ENCODE measurements at places on chromosomes 3 and 15. TPM values are rescaled to one million over a fixed set of nuclear protein-coding genes. Genes with fewer than 3 reads are reported as not detected.

Gene GATA2
- 9.4 TPM for total RNA-seq

Gene FAM81A
- not detected for total RNA-seq

Gene NUP210
- not detected for total RNA-seq

Gene LSAMP
- total RNA-seq, result not detected

Gene PRKCD
- 6.3 TPM for total RNA-seq

Gene P2RY1
- total RNA-seq, result under 0.01 TPM

Gene LINS1
- total RNA-seq, result 20.8 TPM

Gene ADAMTS9
- total RNA-seq, result 13.0 TPM

Gene SAMMSON
- total RNA-seq, result not detected

Gene MORC1
- total RNA-seq, result not detected

Gene C3orf49
- not detected for total RNA-seq

Gene LYZL4
- 0.39 TPM for total RNA-seq

Gene POLQ
- total RNA-seq, result 2.4 TPM

Gene FSTL1
- 985 TPM for total RNA-seq

Gene GPR160
- total RNA-seq, result not detected

Gene CRYGS
- total RNA-seq, result 1.6 TPM

Gene ACP3
- 0.39 TPM for total RNA-seq

Gene ITPKA
- total RNA-seq, result under 0.01 TPM

Gene VGLL3
- 536 TPM for total RNA-seq

Gene GOLGA8T
- total RNA-seq, result not detected
